ENCODE measurements at places on chromosomes 7 and 10.

DNA sequence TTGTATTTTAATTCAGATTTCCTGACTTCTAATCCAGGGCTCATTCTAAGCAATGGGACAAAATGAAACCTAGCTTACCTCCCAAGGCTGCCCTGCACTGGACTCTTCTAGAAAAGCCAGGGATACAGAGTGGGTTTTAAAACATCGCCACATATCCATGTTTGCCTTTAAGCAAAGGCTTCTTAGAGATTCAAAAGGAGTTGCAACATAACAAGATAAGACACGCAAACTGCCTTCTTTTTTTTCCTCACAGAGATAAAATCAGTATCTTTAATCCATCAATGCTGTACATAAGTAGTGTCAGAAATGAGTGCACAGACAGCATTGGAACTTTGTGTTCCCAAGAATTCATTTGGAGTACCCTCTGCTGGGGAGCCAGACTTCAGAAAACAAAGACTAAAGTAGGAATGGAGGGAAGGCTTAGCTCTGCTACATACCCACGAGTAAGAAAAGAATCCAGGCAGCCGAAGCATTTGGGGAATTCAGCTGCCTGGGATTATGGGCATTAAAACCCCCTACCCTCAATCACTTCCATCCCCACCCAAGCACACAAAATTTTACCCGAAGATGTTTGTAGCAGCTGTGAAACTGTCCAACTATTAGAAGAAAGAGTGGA lies 427.8 kb downstream of the ARL4A start:
- no peak for DNase-seq

DNA sequence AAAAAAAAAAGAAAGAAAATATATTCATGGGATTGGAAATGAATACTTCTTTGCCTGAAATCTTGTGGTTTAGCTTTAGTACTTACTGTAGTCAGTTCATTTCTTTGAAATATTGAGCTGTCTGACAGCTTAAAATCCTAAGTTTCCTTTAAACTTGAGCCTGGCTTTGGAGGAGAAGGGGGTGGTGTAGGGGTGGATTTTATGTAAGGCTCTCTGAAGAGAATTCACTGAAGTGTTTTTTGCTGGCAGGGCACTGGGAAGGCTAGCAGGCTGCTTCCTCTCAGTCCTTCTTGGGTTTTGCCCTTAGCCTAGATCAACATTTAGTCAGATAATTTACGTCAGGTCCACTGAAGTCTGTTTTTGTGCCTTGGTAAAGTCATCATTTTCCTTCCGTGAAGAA lies 516.5 kb downstream of the AUTS2 start:
- DNase-seq: no peak

DNA sequence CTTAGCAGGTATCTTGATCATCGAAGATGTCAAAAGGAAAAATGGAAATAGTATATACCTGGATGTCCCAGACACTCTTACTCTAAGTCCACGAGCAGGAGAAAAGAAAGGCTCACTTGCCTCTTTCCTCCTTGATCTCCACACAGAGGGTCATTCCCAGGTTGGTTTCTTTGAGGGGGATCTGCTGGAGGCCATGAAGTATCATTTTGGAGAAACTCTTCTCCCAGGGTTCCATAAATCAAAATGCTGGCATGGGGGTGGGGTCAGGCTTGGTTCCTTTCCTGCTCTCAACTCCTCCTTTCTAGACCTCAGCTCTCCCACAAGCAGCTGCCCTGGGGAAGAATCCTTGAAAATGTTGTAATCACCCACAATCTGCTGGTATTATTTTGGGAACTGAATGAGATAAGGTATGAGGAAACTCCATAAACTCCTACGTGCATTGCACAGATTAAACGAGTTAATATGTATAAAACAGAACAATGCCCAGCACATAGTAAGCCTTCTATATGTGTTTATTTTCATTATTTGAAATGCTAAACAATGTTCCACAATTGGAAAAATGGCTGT lies 54.4 kb downstream of the PRKCQ start:
- no peak for DNase-seq

DNA sequence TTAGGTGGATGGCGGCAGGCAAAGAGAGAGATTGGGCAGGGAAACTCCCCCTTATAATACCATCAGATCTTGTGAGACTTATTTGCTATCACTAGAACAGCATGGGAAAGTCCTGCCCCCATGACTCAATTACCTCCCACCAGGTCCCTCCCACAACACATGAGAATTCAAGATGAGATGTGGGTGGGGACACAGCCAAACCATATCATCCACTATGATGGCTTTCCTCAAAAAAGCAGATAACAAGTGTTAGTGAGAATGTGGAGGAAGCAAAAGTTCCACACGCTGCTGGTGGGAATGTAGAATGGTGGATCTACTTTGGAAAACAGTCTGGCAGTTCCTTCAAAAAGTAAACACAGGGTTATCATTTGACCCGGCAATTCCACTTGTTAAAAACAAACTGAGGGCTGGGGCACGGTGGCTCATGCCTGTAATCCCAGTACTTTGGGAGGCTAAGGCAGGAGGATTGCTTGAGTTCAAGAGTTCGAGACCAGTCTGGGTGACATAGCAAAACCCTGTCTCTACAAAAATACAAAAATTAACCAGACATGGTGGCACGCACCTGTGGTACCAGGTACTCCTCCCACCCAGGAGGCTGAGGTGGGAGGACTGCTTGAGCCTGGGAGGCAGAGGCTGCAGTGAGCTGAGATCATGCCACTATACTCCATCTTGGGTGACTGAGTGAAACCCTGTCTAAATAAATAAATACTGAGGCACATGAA lies 161.4 kb upstream of the EEPD1 start:
- no peak for DNase-seq

- no peak for DNase-seq
Measured at GRCh38 chr10:122127943-122128342, 139.0 kb downstream of the TACC2 start.

- DNase-seq: no peak
Measured at GRCh38 chr7:99786726-99787335, 2.8 kb upstream of the CYP3A4 start.

DNA sequence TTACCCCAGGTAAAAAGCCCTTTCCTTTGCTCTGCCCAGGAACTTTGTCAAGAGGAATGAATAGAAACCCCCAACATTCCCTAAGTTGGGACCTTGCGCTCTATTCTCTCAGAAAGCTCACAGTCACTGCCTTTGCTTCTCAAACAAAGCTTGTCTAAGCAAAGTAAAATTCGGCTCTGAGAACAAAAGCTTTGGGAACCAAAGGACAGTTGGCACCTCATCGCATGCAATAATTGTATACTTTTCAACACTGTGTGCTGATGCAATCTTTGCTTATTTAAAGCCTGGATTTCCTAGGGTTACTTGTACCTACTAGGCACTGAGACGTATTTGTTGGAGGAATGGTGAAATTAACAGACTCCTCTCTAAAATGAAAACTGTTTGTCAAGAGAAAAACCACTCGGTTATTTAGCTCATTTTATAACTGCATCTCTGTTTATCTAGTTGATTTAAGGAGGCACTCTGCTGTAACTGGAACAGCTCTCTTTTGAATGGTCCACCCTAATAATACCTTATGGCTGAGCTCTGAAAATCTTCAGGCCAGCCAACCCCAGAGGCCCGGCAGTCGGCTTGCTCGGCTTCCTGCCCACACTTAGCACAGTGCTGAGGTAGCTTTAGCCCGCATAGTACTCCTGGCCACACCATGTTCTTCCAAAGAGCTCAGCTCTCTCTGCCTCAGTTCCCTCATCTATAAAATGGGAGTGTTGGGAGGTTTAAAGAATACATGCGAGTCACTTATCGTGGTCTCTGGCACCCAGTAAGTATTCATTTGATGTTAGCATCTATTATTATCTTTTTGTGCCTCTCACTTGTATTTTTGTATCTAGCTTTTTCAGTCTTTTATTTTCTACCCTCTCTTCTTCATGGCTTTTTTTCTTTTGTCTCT lies 80.2 kb upstream of the PRR15 start:
- no peak for DNase-seq

DNA sequence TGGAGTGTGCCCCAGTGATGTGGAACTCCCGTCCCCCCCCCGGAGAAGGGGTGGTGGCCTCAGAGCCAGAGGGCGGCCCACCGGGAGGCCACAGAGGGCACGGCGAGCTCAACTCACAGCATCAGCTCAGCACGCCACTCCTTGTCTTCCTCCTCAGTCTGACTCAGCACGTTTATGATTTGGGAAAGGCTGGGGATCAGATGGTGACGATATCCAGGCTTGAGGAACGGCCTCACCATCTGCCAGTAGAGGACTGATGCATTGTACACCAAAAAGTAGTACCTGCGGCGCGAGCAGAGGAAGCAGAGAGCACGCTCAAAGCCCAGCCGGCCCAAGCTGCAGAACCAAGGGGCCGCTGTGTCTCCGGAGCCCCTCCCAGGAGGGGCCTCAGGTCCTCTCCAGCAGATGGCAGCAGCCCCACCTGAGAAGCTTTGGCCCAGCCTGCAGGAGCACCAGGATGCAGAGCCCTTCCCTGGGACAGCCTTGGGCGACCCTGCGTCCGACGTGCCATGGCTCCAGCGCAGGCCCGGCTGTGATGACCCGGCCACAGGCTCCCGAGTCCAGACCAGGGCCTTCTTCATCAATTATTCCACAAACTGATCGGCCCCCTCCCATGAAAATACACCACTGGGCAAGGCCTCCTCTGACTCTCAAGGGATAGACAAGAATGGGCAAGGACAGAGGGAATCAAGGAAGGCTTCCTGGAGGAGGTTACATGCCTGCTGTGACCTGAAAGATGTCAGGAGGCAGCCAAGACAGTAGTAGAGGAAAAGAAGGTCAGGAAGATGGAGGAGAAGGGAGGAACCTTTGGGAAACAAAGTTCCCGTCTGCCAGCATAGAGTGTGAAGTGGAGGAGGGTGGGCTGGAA lies 3.7 kb downstream of the CFAP46 start:
- DNase-seq: no peak

DNA sequence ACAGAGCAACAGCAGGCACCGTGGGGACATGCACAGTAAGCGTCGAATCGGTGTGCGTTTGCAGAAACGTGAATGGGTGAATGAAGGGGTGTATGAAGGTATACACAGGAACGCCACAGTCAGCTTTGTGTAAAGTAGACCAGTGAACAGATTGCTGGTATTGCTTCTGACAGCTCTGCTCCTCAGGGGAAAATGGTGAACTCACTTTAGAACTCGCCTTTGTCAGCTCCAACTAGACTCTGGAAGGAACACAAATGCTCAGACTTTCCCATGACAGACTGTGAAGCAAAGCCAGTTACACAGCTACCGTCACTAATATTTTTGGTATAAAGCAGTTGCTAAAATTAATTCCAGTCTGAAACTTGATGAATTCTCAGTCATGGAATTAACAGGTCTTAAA lies 78.9 kb downstream of the CUX1 start:
- no peak for DNase-seq

DNA sequence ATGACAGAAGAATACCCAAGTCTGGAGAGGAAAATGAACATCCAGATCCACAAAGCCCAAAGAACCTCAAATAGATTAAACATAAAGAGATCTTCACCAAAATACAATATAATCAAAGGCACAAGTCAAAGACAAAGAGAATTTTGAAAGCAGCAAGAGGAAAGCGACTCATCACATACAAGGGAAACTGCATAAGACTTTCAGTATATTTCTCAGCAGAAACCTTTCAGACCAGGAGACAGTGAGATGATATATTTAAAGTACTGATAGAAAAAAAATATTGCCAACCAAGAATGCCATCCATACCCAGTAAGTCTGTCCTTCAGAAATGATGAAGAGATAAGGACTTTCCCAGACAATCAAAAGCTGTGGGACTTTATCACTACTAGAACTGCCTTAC lies 81.5 kb upstream of the GALNT17 start:
- DNase-seq: no peak

- no peak for DNase-seq
Measured at GRCh38 chr7:44798649-44799305, 2.3 kb downstream of the PPIA start.

- DNase-seq: no peak
Measured at GRCh38 chr7:18496341-18496700, 772 bp downstream of the HDAC9 start.

DNA sequence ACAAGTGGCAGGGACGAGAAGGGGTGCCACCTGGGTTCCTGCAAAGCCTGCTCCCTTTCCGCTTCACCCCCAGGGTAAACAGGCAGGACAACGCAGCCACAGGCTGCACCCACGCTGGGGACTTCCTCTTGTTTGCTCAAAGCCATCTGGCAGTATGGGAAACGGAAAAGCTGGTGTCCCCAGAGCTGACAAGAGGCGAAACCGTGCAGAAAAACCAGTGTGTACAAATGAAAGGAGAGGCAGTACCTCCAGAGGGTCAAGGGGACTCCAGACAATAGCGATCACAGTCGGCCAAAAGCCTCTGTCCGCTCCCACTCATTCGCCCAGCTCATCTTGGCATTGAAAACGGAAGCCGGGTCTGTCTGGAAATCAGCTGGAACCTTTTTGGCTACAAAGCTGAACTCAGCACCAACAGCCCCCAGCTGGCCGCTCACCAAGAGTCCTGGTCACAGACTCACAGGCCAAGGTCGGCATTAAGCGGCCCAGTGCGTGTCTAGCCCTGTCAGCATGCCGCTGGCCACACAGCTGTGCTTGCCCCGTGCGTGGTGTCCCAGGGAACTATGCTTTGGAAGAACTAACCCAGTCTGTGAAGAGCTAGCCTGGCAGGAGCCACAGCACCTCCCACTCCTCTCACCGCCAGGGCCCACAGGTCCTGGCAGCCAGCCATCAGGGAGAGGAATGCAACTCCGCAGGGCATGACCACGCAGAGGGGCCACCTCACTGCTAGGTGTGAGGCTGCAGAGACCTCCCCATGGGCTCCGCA lies 10.4 kb downstream of the TNS3 start:
- DNase-seq: peak; percentile 81

DNA sequence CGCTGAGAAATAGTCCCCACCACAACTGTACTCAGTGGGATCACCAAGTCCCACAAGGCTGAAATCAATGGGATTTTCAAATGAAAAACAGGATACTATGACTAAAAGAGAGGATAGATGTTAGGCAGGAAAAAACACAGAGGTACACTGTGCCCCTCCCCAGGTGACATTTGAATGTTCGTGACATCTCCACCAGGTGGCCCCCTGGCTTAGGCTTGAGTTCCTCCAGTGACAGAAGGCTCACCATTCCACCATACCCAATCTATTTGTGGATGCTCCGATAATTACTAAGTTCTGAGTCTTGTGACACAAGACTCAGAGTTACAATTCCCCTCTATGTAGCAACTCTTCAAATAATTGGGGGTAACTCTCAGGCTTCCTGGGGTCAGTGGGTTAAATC lies 77.5 kb upstream of the KCNMA1 start:
- DNase-seq: no peak

DNA sequence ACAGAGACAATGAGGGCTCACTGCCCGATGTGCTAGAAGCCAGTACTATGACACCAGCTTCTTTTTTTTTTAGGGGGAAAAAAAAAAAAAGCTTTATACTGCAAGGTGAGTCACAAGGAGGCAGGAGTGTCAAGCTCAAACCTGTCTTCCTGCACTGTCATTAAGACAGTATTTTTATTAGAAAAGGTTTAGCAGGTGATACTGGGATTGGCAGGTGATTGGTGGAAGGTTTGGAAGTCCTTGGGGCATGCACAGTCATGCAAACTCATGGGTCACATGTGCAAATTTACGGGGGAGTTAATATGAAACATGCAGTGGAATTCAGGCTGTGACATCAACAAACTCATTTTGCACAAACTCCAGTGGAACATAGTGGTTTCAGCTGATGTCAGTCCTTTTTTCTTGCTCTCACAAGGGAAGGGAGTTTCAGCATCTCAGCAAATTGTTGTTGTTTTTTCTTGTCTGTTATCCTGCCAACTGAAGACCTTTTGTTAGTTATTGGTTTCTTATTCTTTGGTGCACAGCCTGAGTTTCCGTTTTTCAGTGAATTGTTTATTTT lies 530.6 kb downstream of the ANKRD7 start:
- no peak for DNase-seq
